ENCODE measurements at places on chromosomes 2 and 18.

- no peak for DNase-seq
These were observed 2.3 kb downstream of the SLC3A1 start for GRCh38 chr2:44277541-44277940.

GRCh38 chr2:167353605-167354280 lies 465.5 kb downstream of the XIRP2 start:
- no peak for DNase-seq

- DNase-seq: no peak
These were observed 357.4 kb upstream of the ACVR2A start for GRCh38 chr2:147487286-147487977.

DNA sequence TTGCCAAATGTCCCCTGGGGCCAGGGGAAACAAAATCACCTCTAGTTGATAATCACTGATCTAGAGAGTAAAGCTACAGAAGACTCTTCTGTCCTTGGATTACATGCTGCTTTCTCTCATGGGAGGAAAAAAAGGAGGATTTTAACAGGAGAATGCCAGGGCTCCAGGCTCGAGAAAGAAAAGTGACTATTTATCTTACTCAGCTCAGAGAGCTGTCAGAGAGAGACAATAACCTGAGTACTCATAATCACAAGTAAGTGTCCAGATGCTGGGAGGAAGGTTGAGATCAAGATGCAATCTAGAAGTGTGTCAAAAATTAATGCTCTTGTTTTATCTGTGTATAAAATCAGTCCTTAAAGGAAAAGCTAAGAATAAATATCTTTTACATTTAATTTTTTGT lies 133.3 kb downstream of the PTRHD1 start:
- no peak for DNase-seq

GRCh38 chr2:101773137-101773536 lies 75.6 kb downstream of the MAP4K4 start:
- no peak for DNase-seq

DNA sequence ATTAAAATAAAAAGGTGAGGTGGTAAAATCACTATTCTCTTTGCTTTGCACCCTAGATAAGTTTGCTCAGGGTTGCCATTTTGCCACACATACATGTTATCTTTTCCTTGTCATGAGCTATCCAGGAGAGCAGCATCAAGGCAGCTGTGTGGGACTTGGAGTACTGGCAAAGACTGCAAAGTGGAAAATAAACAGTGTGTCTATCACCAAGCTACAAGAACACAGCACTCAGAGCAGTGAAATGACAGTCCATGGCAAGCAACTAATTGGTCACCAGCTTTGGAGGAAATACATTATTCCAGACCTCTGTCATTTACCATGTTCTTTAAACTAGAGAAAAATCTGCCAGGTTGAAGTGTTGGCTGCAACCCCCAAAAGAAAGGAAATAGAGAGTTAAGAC lies 687.8 kb upstream of the FANCL start:
- no peak for DNase-seq

GRCh38 chr2:81545626-81546025 lies 1241.1 kb upstream of the LRRTM1 start:
- no peak for DNase-seq

DNA sequence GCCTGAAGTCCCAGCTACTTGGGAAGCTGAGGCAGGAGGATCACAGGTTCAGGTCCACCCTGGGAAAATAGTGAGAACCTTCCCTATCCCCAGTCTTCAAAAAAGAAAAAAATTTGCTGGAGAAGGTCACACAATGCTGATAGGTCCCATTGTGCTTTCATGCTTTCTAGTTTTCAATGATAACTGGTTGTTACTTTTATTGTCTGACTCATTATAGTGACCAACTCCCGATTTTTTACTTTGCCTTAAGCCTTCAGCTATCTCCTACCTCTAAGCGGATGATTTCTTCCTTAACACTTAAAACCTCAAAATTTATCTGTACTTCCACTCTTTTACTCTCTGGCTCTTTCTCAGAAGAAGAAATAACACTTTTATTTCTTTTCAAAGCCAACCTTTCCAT lies 17.3 kb downstream of the MSH2 start:
- no peak for DNase-seq

DNA sequence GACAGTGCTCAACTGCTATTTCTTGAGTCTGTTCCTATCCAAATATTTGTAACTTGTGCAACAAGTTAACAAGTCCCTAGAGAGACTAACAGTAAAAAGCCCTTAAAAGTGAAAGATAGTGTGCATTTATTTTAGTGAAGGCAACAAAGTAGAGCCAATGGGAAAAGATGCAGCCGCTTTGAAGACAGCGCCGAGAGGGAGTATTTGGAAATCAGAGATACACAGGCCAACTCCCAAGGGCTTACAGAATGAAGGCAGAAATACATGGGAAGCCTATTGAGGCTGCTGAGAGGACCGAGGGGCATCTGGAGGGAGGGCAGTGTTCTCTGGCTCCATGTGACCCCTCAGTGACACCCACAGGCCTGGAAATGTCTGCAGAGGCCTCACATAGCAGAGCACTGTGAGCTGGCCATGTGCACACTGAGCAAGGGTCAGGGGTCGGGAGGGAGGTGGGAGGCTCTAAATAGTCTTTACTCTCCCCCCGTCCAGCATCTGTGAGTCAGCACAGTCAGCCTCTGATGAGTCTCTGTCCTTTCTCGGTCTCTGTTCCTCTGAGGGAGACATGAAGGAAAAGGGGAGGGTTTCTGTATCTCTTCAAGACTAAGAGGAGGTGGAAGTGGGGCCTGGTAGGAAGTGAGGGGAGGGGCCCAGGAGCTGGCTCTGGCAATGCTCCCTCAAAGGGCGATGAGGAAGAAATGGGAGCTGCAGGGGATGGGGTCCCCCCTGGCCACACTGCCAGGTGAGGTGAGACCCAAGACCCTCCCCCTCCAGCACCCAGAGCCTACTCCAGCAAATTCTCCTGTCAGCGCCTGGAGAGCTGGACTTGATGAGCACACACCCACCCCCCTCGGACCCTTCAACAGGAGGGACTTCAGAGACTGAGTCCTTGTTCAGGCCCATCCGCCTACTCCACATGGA lies 133.6 kb downstream of the SP3 start:
- peak; percentile 85 for DNase-seq

DNA sequence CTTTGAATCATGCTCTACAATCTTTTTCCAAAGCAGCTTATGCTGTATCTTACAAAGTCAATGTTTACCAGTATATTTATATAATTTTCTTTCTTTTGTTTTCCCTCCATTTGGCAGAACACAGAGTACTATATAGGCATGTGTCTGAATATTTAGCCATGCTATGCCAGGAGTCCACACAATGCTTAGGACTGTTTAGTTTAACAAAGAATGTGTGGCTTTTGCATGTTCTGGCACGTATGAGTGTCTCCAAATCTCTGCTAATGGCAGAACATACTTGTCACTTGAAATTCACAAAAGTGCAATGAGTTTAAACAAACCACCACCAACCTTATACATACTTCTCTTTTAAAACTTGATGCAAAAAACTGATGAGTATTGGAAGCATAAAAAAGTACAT lies 268.0 kb downstream of the NR4A2 start:
- DNase-seq: no peak

GRCh38 chr18:25288340-25288938 lies 63.5 kb downstream of the ZNF521 start:
- DNase-seq: no peak

GRCh38 chr2:207235621-207236020 lies 69.9 kb upstream of the KLF7 start:
- DNase-seq: no peak

DNA sequence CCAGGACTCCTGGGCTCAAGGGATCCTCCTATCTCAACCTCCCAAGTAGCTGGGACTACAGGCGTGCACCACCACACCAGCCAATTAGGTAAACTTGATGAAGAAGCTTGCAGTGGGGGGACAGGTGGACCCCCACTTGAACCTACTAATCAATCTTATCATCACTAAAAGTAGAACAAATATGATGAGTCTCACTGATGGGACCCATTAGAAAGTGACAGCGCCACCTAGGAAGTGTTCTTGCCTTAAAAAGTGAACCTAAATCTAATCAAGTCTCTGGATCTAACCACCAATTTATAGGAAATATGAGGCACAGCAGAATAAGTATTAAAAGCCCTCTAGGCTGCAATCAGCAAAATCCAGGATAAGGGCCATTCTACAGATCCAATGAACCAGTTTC lies 79.2 kb downstream of the BIN1 start:
- no peak for DNase-seq

All from renal pelvis (tissue), 12 donors.